Activated effector memory CD4-positive, alpha-beta T cell treated with anti-CD3 and anti-CD28 coated beads, Interleukin-2, amount 50 U/mL, for 16 hours (primary cell): ENCODE measurements at places on chromosomes 4 and X.

- DNase-seq = no peak
Measured at GRCh38 chr4:172868271-172868670, 300.3 kb upstream of the GALNT7 start.

DNA sequence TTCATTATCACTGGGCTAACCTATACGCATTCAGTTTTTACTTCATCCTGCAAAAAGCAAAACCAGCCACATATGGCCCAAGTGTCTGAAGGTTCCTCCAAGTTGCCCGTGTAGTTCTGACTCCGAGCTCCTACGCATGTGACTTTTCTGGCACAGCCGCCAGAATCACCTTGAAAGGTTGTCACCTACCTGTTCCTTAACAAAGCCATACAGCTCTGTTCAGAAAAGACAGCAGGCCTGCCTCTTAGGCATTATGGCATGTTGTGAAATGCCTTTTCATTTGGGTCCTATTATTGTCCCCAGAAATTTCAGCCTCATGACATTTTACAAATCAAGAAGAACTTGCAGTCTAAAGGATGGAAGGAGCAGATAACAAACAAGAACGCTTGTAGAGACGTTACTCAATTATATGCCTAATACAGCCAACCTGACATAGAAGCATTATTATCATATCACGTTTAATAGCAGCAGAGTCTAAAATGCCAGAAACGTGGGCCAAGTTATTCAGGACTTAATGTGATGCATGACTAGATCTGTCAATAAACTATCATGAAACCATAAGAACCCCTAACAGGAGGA, 118.5 kb downstream of the RBM47 start:
- no peak for DNase-seq

DNA sequence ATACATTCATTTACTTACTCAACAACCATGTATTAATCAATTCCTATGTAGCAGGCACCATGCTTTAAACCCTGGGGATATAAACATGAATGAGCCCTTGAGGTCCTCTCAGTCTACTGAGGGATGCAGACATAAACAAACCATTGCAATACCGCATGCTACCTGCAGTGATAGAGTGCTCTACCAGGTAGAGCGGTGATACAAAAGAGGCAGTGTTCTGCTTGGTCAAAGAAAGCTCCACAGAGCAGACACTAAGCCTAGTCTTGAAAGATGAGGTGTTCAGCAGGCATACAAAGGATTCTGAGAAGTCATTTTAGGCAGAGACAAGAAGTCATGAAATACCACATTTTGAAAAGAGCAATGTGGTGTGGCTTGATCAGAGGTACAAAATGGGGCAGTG, 26.9 kb upstream of the AMOT start:
- no peak for DNase-seq

DNA sequence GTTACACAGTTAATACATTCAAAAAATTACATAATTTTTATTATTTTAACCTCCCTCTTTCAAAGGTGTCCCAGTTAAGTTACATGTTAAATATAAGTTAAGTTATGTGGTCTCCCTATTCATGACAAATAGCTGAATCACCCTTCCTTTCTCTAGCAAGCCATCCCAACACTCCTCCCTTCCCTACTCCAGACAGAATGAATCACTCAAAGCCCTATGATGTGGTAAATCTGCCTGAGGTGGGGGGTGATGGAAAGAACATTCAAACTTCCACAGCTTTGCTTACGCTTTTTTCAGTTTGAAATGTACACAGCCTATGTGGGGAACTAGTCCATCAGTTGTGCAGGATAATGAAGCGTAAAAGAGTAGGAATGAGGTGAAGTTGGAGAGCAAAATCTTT, 90.2 kb downstream of the CXCL13 start:
- DNase-seq = no peak

DNA sequence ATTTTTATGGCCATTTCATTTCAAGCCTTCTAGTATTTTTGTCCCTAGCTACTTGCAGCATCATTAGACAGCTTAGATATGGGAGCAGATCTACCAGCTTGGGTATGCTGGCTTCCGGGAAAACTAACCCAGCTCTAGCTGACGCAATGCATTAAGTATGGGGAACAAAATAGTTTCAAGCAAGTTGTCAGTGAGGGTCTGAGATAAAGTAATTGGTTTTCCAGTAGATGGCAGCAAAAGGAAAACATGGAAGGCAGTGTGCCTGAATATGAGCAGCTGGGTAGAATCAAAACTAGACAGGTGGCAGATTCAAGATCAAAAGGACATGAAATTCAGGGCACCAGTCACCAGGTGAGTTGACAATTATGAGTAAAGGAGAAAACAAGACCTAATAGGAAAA, 340.9 kb upstream of the CTSO start:
- no peak for DNase-seq

GRCh38 chr4:26020083-26020668, 106.2 kb downstream of the SMIM20 start:
- peak; percentile 72 for DNase-seq

GRCh38 chrX:45697591-45697990, 496.9 kb upstream of the DIPK2B start:
- no peak for DNase-seq

GRCh38 chr4:134328741-134329140, 127.2 kb upstream of the PABPC4L start:
- DNase-seq = no peak

DNA sequence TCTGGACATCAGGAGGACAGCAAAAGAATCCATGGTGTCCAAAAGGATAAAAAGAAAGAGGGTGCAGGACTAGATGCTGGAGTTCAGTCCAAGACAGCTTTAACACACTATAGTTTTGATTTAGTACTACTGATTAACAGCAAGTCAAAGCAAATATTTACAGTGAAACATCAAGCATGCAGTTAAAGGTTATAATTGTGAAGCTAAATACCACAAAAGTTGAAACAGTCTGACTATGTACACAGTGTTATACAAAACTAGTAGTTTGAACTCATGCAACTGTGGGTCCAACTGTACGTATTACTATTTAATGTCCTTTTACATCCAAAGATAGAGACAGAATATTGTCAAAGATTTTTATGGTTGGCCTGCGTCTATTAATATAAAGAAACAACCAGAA, 57.6 kb downstream of the CHIC2 start:
- DNase-seq = no peak

DNA sequence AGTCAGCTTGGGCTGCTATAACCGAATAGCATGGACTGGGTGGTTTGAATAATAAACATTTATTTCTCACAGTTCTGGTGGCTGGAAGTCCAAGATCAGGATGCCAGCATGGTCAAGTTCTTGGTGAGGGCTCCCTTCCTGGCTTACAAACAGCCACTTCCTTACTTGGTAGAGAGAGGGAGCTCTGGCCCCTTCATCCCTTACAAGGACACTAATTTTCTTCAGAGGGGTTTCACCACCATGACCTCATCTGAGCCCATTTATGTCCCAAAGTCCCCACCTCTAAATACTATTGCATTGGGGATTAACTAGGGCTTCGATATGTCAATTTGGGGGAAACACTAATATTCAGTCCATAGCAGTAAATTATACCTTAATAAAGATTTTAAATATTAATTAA, 61.8 kb downstream of the CLNK start:
- DNase-seq = no peak

- no peak for DNase-seq
Measured at GRCh38 chr4:110682311-110682710, 59.4 kb upstream of the PITX2 start.

GRCh38 chrX:24463077-24463476, 2.0 kb upstream of the PDK3 start:
- DNase-seq = no peak

GRCh38 chr4:15144967-15145295, 142.7 kb downstream of the CPEB2 start:
- DNase-seq = no peak

DNA sequence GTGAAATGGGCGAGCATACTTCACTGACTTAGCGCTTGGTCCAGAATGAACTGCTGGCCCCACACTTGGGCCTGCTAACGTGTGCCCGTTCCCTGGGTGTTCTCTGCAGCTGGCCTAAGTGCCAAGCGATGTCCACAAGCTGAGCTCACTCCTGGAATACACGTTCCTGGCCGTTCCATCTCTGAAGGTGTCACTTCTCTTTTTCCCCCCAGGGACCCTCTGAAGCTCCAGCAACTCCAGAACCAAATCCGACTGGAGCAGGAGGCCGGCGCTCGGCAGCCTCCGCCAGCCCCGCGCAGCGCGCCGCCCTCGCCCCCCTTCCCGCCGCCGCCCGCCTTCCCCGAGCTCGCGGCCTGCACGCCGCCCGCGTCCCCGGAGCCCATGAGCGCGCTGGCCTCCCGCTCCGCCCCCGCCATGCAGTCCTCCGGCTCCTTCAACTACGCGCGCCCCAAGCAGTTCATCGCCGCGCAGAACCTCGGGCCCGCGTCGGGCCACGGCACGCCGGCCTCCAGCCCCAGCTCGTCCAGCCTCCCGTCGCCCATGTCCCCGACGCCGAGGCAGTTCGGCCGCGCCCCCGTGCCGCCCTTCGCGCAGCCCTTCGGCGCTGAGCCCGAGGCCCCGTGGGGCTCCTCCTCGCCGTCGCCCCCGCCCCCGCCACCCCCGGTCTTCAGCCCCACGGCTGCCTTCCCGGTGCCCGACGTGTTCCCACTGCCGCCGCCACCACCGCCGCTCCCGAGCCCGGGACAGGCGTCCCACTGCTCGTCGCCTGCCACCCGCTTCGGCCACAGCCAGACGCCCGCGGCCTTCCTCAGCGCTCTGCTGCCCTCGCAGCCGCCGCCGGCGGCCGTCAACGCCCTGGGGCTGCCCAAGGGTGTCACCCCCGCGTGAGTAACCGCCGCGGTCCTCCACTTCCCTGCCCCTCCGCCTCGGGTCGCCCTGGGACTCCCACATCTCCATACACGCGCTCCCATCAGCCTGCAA, 132.3 kb downstream of the CBR4 start:
- DNase-seq = no peak

GRCh38 chrX:5857232-5857631, 371.4 kb downstream of the NLGN4X start:
- DNase-seq = no peak

DNA sequence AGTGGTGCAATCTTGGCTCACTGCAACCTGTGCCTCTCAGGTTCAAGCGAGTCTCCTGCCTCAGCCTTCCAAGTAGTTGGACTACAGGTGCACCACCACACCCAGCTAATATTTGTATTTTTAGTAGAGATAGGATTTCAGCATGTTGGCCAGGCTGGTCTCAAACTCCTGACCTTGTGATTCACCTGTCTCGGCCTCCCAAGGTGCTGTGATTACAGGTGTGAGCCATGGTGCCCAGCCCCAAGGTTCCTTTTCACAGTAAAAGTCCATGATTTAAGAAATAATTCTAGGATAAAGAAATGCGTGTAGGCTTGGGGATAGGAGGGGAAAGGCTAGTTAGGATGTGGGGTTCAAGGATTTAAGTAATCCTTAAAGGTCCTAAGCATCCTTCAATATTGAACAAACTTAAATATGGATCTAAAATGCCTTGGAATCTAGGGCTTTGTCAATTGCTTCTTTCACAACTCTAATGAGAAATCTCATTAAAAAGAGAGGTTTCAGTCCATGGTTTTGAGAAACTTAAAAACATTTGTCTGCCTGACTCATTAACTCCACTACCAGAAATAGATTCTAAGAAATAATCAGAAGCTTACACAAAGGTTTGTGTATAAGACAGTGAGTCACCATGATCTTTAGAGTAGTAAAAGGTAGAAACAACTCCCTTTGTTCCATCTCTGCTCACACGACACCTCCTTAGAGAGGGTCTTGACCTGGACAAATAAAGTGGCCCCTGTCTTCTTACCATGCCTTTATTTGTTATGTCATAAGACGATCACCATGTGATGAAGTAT, 203.2 kb downstream of the PTTG2 start:
- DNase-seq = peak; percentile 59

DNA sequence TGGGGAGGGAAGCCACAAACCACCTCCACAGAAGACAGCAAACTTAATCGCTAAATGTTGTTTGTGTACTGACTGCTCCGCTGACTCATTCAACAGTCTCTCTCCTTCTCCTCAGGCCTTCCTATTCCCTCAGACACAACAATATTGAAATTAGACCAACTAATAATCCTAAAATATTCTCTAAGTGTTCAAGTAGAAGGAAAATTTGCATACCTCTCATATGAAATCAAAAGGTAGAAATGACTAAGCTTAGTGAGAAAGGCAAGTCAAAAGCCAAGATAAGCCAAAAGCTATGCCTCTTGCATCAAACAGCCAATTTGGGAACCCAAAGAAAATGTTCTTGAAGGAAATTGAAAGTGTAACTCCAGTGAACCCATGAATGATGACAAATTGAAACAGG, 75.7 kb upstream of the ARHGAP24 start:
- DNase-seq = no peak

- DNase-seq = no peak
Measured at GRCh38 chr4:35125995-35126712, 1118.2 kb downstream of the ARAP2 start.

DNA sequence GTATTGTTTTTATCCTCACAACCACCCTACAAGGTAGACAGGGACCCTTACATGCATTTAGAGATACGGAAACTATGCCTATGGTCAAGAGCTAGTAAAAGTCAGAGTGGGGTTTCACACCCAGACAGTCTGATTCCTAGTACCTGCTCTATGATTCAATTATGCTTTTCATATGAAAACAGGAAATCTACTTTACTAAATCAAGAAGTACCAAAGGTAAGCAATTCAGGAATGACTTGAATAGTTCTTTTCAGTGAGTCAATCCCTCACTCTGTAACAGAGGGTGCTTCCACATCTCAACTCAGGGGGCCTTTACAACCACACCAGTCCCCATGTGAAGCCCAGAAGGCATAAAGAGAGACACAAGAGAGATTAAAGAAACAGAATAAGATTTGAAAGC, 191.4 kb downstream of the PPP3CA start:
- no peak for DNase-seq

DNA sequence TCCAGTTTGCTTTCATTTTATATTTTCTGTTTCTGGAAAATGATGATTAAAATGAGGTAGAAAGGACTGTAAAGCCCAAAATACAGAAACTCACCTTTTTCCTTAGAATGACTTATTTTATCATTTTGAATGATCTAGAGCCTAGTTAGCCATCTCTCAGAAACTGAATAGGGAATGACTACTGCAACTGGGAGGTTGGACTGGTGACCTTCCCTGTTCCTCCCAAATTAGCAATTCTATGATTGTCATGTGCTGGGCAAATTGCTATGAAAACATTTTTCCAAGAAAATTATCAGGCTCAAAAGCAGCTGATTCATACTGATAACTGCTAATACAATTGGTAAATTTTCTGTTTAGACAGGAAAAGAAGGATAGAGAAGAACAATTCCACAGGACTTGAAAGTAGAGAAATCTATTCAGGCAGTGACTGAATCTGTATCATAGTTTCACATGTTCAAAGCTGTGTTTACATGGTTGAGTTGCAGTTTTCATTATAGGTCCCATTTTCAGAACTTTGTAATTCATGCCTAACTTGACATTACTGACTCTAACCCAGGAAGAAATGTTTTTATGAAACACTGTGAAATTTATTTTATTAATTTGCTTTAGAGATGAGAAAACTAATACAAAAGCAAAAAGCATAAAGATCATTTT, 43.4 kb upstream of the SEC24B start:
- DNase-seq = no peak

GRCh38 chrX:37781814-37782213, 2.0 kb downstream of the CYBB start:
- no peak for DNase-seq
